T-helper 2 cell treated with Interferon-gamma antibody and Interleukin-4, amounts not matched to agents 100 ng/mL and 5 ng/mL, for 36 hours (primary cell): ENCODE measurements at places on chromosomes 13 and 19. TPM values are rescaled to one million over a fixed set of nuclear protein-coding genes. Genes with fewer than 3 reads are reported as not detected.

PEX11G gene
- total RNA-seq: 0.45 and 0.57 TPM in 2 replicates

PSG3 gene
- total RNA-seq: not detected in 2 replicates

SLITRK6 gene
- not detected in 2 replicates for total RNA-seq

CEACAM1 gene
- total RNA-seq: 26.9 and 27.6 TPM in 2 replicates

C19orf73 gene
- total RNA-seq: 0.61 and 0.68 TPM in 2 replicates
